ENCODE measurements at places on chromosomes 7 and 10.
A peak's percentile ranks its signal among the peaks of the same experiment; 100 is the strongest.

- DNase-seq: no peak
Measured at GRCh38 chr10:86229811-86230556, 136.6 kb downstream of the GRID1 start.

DNA sequence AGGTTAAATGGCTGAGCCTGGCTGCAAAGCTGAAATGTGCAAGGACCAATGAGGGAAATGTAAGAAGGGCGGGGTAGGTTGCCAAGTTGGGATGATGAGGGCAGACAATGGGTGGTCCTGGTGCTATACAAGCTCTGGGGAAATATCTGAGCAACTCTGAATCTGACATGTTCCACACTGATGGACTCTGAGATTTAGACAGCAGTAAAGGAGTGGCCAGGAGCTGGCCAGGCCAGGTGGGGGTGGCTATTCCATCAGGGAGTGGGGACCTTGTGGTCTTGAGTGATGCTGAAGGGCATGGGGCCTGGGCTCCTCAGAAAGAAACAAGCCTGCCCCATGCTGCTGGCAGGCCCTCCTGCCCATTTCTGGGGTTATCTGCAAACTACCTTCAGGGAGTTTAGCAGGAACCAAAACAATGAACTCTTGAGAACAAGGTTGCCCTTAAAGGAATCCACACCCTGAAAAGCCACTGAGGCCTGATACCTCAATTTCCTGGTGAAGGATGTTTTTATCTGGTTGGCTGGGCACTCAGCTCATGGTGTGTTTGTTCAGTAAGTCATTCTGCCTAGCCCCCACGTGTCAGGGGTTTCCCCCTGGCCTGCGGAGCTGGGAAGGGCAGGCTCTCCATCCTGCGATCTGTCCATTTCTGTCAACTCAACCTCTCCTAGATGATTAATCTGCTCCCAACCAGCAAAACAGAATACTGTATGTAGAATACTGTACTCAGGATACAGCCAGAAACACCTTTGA, 143.3 kb upstream of the TNS3 start:
- no peak for DNase-seq

DNA sequence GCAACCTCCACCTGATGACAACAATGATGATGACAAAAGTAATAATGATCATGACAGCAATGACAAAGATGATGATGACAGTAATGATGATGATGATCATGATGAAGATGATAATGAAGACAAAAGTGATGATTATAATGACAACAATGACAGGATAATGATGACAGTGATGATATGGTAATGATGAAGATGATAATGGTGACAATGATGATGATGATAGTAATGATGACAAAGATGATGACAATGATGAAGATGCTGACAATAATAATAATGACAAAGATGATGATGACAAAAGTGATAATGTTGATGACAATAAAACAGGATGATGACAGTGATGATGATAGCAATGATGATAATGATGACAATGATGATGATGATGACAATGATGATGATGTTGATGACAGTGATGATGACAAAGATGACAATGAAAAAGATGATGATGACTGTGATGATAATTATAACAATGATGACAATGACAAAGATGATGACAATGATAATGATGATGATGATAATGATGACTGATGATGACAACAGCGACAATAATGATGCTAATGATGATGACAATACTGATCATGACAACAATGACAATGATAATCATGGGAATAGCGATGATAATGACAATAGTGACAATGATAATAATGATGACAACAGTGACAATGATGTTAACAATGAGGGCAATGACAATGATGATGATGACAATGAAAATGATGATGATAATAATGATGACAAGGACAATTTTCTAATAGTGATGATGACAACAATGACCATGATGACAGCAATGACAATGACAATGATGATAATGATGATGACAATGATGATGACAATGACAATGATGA, 1106.5 kb upstream of the AUTS2 start:
- no peak for DNase-seq

DNA sequence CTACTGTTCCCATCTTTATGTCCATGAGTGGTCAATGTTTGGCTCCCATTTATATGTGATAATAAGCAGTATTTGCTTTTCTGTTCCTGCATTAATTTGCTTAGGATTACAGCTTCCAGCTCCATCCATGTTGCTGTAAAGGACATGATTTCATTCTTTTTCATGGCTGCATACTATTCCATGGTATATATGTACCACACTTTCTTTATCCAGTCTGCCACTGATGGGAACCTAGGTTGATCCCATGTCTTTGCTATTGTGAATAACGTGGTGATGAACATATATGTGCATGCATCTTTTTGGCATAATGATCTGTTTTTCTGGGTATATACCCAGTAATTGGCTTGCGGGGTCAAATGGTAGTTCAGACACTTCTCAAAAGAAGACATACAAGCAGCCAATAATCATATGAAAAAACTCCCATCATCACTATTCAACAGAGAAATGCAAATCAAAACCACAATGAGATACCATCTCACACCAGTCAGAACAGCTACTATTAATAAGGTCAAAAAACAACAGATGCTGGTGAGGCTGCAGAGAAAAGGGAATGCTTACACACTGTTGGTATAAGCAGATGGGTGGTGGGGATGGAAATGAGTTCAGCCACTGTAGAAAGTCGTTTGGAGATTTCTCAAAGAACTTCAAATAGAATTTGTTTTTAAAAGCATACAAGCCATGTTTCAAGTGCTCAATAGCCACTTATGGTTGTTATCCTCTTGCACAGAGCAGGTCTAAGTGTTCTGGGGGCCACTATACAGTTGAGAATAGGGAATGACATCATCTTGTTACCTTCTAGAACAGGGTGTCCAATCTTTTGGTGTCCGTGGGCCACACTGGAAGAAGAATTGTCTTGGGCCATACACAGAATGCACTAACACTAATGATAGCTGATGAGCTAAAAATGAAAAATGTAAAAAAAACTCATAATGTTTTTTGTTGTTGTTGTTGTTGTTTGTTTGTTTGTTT, 23.2 kb upstream of the SDK1 start:
- DNase-seq: no peak

- peak; percentile 34 for DNase-seq
Measured at GRCh38 chr10:30645340-30645827, 15.8 kb upstream of the LYZL2 start.

DNA sequence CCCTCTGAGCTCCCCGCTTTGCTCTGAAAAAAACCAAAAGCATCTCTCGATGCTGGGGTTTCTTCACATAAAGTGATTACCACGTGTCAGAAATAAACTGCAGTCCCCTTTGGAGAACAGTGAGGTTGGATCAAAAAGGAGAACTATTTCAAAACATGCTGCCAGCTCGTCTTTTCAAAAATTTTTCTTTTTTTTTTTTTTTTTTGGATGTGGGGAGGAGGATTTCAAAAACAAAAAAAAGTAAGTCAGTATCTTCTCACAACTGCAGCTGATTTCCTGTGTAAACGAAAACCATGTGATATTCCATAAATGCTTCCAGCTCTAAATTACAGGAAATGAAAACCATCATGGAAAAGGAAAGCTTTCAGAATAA, 155.0 kb upstream of the LYZL2 start:
- DNase-seq: no peak

DNA sequence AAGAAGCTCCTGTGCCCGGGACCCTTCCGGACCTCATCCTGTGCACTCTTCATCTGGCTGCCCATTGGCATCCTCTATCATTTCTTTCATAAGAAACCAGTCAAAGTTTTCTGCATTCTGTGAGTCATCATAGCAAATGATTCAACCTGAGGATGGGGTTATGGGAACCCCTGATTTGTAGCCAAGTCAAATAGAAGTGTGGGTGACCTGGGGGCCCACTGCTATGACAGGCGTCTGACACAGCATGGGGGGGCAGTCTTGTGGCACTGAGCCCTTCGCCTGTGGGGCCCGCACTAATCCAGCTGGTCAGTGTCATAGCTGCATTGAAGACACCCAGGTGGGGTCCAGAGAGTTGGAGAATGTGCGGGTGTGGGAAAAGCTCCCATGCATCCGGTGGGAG, 230.4 kb downstream of the USP6NL start:
- DNase-seq: no peak
